Hair follicle dermal papilla cell (primary cell): ENCODE measurements at places on chromosomes 2 and 18. TPM values are rescaled to one million over a fixed set of nuclear protein-coding genes. Genes with fewer than 3 reads are reported as not detected.

Gene NCKAP5
- total RNA-seq = 0.49 and 0.85 TPM in 2 replicates

Gene UBE2F
- total RNA-seq = 33.6 and 43.7 TPM in 2 replicates

Gene POU3F3
- total RNA-seq = under 0.01 TPM in 1 of 2 replicates, not detected in the other

Gene FEV
- total RNA-seq = not detected in 2 replicates

Gene B4GALT6
- 4.9 and 8.6 TPM in 2 replicates for total RNA-seq

Gene GNAL
- total RNA-seq = 0.85 and 1.3 TPM in 2 replicates

Gene HOXD4
- total RNA-seq = 8.0 and 10.5 TPM in 2 replicates

Gene RESP18
- total RNA-seq = not detected in 2 replicates
